ENCODE measurements at places on chromosomes 6 and 20.
A peak's percentile ranks its signal among the peaks of the same experiment; 100 is the strongest.

GRCh38 chr20:19252451-19253120, 40.1 kb downstream of the SLC24A3 start:
- no peak for DNase-seq

GRCh38 chr6:126086560-126086959, 100.2 kb downstream of the TRMT11 start:
- DNase-seq: no peak

- DNase-seq: no peak
Observed at GRCh38 chr20:38001173-38001875, 31.9 kb downstream of the TTI1 start.

DNA sequence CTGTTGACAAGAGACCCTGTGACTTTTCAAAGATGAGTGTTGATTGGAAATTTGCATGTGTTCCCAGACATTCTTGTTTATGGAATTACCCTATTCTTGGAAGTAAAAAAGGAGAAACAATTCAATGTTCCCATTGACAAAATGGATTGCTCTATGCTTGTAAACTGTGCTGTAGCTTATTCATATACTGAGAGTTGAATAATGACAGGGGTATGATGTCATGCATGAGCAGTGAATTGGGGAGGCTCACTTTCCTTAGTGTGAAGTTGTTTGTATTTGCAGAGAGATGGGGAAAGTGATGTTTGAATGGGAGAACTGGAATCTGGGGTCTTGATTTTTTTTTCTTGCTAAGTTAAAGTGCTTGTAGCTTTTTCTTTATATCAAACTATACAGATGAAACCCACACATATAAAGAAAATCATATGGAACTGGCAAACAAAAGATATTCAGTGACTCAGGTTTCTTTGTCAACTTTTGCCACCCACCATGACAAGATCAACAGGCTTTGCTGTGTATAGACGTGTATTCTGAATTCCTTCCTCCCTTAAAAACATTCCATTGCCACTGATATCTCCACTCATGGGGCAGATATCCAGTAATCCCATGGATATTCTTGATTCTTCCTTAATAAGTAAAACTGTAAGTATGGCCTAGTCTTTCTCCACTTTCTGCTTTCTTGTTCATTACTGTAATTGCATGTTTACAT, 97.8 kb upstream of the JAG1 start:
- DNase-seq: no peak

DNA sequence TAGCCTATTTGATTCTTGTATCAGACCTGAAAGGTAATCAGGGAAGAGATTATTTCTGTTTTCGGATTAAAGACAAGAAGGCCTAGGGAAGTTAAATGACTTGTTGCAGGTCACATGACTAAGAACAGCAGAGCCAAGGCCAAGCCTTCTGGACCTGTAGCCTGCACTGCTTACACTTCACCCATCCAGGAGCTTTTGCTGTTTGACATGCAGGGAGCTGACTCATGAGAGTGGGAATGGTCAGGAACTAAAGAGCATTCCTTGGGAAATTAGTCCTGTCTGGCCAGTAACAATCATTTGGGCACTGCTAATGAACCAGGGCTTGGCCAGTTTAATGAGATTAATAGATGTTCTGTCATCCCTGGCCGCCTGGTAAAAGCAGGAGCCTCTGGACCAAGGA, 46.8 kb downstream of the EIF2S2 start:
- DNase-seq: no peak

GRCh38 chr20:63403403-63404105, 42.4 kb upstream of the CHRNA4 start:
- no peak for DNase-seq

- no peak for DNase-seq
Observed at GRCh38 chr6:157755032-157755745, 67.9 kb upstream of the SNX9 start.

GRCh38 chr20:39719293-39719692, 757.1 kb downstream of the DHX35 start:
- no peak for DNase-seq

GRCh38 chr6:106163966-106164877, 78.1 kb downstream of the PRDM1 start:
- DNase-seq: peak; percentile 57

DNA sequence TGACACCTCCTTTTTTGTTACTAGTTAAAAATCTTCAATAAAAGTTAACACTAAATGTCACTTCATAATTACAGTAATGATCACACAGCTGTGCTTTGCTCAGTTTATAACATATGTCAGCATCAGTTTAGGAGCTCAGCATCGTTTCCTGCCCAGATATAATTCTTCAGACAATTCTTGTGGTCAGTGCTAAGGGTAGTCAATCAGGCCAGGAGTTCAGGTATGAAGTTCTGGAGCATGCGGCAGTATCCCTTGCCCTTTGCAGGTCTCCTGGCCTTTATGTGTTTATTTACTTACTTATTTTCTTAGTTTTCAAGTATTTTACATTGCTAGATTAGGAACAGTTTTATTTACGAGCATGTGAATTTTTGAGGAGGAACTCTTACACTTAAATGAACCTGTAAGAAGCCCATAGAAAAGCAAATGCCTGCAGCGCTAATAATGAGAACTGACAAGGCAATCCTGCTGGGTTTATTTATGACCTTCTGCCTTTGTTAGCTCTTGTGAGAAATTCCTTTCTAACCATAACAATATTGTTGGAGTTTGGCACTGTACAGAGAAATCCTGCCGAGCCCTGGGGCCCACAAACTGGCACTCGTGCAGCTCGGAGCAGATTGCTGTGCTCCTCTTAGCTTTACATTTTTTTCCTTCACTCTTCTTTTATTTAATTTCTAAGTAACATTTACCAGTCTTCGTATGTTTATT, 252.8 kb downstream of the TMEM242 start:
- DNase-seq: no peak

DNA sequence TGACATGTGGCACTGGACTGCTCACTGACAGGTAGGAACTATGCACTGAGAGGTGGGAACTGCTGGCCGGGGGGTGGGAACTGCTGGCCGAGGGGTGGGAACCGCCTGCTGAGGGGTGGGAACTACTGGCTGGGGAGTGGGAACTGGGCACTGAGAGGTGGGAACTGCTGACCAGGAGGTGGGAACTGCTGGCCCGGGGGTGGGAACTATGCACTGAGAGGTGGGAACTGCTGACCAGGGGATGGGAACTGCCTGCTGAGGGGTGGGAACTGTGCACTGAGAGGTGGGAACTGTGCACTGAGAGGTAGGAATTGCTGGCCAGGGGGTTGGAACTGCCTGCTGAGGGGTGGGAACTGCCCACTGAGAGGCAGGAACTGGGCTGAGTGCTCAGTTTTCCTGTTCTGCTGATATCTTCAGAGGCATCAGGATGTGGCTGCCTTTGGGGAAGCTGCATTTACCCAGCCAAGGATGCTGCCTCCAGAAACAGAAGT, 90.2 kb downstream of the THBS2 start:
- DNase-seq: no peak

DNA sequence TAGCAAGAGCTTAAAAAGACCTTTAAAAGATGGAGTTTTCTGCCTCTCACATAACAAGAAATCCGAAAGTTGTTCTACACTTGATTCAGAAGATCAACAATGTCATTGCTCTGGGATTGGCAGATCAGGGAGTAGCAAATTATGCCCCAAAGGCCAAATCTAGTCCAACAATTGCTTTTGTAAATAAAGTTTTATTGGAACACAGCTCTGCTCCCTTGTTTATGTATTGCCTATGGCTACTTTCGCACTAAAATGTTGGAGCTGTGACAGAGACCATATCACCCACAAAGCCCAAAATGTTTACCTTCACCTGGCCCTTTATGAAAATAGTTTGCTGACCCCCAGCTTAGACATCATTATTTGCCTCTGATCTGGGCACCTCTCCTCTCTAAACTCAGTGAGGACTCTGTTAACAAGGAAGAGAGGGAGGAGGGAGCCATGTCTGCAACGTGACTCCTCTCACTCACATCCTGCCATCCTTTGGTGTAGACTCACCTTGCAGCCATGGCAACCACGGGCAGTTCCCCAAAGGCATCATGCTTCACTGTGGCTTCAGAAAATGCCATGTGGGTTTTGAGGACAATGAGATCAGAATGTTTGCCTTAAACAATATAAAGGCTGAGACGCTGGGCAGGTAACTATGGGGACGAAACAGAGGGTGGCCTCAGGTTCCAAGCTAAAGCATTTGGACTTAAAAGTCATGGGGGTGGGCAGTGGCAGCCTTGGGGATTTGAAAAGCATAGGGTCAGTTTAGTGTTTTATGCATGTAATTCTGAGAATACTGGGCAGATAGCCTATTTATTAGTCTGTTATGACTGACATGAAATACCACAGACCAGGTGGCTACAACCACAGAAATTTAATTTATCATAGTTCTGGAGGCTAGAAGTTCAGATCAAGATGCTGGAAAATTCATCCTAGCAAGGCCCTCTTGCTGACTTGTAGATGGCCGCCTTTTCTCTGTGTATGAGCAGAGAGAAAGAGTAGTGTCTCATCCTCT, 149.7 kb upstream of the TNFAIP3 start:
- DNase-seq: peak; percentile 86

DNA sequence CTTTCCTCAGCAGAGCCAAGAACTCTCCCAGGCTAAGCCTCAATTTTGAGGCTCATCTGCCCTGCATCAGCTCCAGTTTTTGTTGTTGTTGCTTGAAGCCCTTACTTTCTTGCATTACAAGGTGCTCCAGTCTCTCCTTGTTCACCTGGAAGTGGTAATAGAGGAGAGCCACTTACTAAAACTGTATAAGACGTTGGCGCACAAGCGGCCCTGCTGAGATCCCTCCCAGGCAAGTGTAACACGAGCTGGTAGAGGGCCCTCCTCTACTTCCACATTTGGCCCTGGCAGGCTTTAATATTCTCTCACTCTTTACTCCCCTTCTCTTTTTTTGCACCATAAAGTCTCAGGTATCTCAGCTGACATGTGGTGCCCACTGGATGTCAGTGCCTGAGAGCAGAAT, 19.5 kb downstream of the GCM2 start:
- no peak for DNase-seq

DNA sequence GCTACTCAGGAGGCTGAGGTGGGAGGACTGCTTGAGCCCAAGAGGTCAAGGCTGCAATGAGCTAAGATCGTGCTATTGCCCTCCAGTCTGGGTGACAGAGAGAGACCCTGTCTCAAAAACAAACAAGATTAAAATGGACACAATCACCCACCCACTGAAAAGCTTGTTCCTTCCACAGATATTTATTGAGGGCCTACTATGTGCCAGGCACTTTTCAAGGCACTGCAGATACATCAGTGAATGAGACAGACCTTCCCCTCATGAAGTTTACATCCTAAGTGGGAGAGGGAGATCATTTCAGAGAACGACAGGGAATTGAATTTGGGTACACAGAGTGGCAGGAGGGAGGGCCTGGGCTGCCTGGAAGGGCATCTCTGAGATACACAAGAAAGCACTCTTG, 14.4 kb downstream of the RSPO4 start:
- no peak for DNase-seq

GRCh38 chr6:108106261-108106660, 31.7 kb upstream of the OSTM1 start:
- DNase-seq: no peak

- no peak for DNase-seq
Observed at GRCh38 chr20:13271098-13271497, 50.0 kb downstream of the ISM1 start.

DNA sequence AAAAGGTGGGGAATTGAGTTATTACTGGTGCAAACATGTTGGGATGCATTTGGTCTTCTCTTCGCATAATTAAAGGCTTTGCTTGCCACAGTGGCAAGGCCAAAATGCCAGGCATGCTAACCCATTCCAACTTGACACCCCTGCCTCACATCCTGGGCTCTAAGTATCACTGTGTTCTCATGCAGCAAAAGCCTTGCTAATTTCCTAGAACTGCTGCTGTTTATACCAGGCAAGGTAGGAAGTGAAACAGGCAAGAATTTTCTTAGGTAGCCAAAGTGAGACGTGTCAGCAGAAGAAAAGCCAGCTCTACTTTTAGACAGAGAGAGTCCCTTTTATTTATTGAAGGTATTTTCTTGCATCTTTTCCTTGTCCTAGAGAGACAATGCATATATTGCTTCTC, 41.2 kb downstream of the LYRM2 start:
- no peak for DNase-seq

- DNase-seq: peak; percentile 72
Observed at GRCh38 chr6:27684264-27685211, 211.6 kb upstream of the ZNF184 start.

DNA sequence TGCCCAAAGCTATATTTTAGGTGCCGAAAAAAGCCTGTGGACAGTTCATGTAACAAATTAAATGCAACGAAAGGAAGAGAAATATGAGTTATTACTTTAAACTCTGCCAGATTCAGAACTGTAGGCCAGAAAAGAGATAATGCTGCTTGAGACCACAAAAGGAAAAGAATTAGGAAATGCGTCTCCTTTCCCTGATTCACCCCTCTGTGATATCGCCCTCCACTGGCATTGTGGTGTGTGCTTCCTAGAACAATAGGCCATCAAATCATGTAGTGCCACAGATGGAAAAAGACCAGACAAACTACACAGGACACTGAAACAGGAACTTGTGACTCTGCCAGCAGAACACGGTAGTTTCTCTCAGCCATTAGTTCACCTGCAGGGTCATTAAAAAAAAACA, 14.7 kb upstream of the LAMA4 start:
- DNase-seq: no peak

DNA sequence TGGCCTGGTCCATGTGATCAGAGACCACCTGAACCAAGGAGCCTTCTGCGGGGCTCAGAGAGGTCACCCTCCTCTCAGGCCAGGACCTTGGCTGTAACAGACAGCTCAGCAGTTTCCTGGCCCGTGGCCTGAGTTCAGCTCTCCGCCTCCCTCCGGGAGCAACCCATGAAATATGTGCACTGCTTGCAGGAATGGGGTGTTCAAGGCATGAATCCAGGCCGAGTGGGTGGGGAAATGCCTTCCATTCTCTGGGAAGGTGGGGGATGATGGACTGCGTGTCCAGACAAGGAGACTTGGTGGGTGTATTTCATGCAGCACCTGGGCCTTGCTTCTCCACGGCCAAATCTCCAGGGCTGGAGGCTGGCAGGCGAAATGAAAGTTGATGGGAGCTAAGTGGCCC, 46.0 kb downstream of the SIRPA start:
- DNase-seq: no peak

GRCh38 chr6:90466154-90466940, 120.5 kb downstream of the MAP3K7 start:
- DNase-seq: peak; percentile 69
